ENCODE measurements at places on chromosomes 11 and 22.

DNA sequence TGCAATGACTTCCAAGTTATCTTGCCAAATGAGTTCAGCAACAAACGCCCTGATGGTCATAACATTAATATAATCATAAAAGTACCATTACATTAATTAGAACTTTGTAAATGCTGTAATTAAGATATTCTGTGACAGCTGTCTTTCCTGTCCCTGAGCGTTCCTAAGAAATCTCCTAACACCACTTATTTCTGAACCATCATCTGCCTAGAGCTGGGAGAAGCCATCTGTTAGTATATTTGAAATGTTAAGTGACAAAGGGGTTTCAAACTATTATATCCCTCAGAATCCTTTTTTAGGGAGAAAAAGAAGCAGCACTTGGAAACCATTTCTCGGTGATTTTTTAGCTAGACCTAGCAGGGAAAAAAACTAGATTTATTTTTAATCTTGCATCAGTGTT is 657.5 kb downstream of the FAM181B start:
- no peak for DNase-seq

GRCh38 chr11:62770778-62771143 is 435 bp upstream of the TAF6L start:
- DNase-seq: no peak

DNA sequence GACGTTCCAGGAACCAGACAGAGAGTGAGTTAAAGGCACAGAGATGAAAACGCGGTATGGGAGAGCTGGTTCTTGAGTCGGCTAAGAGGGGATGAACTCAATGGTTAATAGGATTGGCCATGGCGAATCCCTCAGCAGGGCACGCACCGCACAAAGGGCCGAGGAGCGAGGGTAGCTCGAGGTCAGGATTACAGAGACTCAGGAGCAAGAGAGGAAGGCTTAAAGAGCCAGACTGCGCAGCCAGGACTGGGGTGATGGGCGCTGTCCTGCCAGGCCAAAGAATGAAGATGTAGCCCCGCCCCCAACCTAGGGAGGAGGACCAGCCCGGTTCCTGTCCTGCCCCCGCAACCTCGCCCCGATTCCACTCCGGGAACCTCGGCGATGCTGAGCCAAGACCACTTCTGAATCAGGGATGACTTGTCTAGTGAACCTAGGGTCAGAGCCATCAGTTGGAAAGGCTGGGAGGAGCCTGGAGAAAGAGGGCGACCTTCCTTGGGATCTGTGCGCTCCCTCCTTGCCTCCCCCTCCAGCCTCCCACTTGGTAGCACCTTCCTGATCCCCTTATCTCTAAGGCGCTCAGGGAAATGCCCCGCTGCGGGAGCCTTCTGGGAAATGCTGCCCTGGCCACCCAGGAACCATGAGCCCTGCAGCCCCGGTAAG is at the start of gene PLEKHB1:
PLEKHB1 (plus strand) TSS at position 610 of the 660 bp plus-strand sequence; CDS start at position 638, 28 bp downstream.
- no peak for DNase-seq

GRCh38 chr11:118914178-118914918 is 11.4 kb downstream of the BCL9L start:
- DNase-seq: peak; percentile 75

- DNase-seq: no peak
These were observed 27.3 kb downstream of the PTPRJ start for GRCh38 chr11:48007677-48008076.

- no peak for DNase-seq
These were observed 224.3 kb upstream of the PITPNB start for GRCh38 chr22:28143241-28143865.

- no peak for DNase-seq
These were observed 4.1 kb downstream of the TRABD start for GRCh38 chr22:50189849-50190181.

All from PC-9 (cell line).